ENCODE measurements at places on chromosomes 2 and 18.

DNA sequence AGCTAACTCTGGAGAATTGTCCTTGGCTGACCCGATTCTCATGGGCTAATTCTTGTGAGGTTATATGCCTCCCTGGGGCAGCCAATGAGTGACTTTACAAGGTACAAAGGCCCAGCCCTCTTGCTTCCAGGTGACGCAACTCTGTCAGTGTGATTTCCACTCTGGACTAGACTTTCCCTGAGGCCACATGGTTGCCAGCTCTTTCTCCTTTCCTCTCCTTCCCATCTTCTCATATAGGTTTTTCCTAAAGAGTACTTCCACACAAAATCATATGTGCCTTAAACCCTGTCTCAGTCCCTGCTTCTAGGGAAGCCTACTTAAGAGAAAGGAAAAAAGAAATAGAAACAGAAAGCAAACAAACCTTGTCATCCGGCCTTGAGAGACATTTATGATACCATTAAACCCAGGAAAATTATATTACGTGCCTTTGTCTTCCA is 226.2 kb upstream of the ZSWIM2 start:
- DNase-seq: no peak

GRCh38 chr2:1645761-1646476 is 98.4 kb downstream of the PXDN start:
- DNase-seq: no peak

- DNase-seq: no peak
Measured at GRCh38 chr2:92073036-92073814, 2798.0 kb upstream of the TEKT4 start.

GRCh38 chr2:44926957-44927356 is 14.5 kb upstream of the SIX3 start:
- no peak for DNase-seq

DNA sequence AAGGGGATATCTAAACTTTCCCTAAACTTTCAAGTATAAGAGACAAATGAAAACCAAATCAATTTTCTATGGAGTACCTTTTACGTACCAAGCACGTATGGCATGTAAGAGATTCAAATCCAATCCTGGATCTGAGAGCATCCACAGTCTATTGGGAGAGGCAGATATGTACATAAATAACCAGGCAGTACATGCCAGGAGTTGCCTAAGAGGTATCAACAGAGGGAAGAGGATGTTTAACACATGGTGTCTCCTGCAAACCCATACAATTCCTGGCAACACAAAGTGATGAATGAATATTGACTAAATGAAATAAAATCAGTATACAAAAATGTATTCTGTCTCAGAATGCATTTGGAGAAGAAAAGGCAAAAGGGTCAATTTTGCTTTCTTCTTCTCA is 116.6 kb downstream of the PIGN start:
- DNase-seq: no peak

- no peak for DNase-seq
Measured at GRCh38 chr2:228644199-228644598, 462.7 kb upstream of the SPHKAP start.

- DNase-seq: no peak
Measured at GRCh38 chr2:67752969-67753368, 309.8 kb downstream of the C1D start.

DNA sequence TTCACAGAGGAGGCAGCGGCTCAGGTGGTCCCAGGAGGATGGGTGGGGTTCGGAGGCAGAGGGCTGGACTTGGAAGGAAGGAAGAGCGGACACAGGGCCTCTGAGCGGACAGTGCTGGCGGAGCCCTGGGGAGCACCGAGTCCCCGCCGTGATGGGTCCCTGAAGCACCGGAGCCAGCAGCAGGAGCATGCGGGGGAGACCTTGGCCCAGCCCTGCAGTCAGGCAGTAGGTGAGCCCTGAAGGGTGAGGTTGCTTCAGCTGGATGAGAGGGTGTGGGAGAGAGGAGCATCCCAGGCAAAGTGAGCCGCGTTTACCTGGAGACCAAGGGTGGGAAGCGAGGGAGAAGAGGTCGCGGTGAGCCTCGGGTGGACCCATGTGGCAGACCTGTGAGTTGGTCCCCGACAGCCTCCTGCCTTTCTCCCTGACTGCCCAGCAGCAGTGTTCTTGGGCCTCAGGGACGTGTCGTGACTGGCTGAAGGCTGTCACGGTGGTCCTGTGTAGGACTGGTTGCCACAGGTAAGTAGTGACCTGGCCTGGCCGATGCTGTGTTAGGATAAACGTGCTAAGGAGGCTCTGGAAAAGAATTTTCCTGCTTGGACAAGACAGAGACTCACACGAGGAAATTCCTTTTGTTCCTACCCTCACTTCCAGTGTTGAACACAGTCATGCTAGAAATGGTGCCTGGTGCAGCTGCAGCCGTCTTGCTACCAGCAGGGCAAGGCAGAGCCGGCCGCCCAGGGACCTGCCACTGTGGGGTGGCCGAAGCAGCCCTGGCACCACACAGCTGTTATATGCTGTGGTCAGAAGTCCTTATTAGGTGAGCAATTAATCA is 73.0 kb downstream of the RRM2 start:
- no peak for DNase-seq

GRCh38 chr18:26562568-26562967 is 14.2 kb upstream of the KCTD1 start:
- no peak for DNase-seq

- DNase-seq: no peak
Measured at GRCh38 chr2:20483194-20483895, 36.5 kb downstream of the RHOB start.

DNA sequence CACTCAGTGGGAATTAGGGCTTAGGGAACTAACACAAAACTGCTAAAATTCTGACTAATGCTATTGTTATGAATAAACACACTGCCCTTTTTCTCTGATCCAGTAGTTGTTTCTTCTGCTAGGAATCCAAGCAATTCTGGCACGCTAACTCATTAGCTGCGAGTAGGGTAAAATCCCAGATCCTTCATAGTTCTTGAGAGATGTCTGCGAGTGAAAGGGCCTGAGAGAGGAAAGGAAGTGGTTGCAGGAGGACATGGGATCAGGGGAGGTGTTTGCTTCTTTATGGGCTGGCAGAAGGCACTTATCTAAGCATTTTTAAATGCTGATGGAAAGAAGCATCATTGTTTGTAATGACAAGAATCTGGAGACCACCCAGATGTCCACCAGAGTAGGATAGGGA is 9.4 kb downstream of the MAP3K19 start:
- no peak for DNase-seq

DNA sequence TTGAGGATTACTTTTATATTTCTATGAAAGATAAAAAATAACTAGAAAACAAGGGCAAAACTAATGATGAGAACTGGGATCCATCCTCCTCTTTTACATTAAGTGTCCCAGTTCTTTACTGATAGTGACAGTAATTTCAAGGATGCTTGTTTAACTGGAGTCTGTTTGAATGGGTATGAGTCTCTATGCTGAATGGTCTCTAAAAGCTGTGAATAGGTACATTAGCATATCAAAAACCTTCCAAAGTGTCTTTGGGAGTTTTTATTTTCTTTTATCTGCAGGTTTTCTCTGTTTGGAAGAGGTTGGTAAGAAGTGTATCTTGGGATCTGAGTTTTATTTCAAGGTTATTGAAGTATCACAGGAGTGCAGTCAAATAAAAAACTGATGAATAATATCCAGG is 30.0 kb downstream of the DSEL start:
- DNase-seq: no peak

GRCh38 chr18:12993439-12993838 is 2.3 kb downstream of the CEP192 start:
- DNase-seq: no peak

DNA sequence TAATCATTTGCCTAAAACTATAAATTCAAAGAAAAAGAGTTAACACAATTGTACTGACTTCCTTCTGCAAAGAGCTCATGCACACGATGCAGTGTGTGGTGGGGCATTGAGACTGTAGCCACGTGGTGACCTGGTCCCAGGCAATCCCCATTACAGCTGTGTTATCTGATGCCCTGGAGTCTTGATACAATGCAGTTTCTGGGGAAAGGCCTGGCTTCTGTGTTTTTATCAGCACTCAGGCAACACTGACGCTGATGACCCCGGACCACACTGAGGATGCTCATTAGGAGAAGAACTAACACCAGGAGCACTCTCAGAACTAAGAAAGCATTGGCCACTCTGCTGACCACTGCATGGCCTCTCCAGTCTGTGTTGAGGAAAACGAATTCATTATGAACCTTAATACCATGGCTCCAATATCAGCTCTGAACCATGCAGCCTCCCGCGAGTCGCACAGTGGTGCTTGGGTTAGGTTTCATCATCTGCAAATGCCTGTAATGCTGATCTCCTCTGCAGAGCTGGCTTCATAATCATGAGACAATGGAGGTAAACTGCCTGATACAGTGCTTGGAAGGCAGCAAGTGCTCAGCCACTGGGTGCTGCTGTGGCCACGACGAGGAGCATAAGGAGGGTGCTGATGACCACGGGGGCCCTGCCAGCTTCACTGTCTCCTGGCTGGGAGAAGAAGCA is 218.5 kb downstream of the MYT1L start:
- no peak for DNase-seq

Data from activated T-helper 9 cell treated with anti-CD3 and anti-CD28 coated beads, Interleukin-2, amount 50 U/mL, for 16 hours (primary cell).